ENCODE measurements at places on chromosomes 7 and 10.

- peak; percentile 64 for DNase-seq
Measured at GRCh38 chr7:107874605-107875446, 16.2 kb upstream of the DLD start.

GRCh38 chr10:130956251-130956650 is 355.3 kb downstream of the TCERG1L start:
- no peak for DNase-seq

GRCh38 chr10:79094412-79095175 is 25.8 kb downstream of the ZMIZ1 start:
- no peak for DNase-seq

GRCh38 chr10:89553064-89553734 is 17.8 kb upstream of the SLC16A12 start:
- no peak for DNase-seq

DNA sequence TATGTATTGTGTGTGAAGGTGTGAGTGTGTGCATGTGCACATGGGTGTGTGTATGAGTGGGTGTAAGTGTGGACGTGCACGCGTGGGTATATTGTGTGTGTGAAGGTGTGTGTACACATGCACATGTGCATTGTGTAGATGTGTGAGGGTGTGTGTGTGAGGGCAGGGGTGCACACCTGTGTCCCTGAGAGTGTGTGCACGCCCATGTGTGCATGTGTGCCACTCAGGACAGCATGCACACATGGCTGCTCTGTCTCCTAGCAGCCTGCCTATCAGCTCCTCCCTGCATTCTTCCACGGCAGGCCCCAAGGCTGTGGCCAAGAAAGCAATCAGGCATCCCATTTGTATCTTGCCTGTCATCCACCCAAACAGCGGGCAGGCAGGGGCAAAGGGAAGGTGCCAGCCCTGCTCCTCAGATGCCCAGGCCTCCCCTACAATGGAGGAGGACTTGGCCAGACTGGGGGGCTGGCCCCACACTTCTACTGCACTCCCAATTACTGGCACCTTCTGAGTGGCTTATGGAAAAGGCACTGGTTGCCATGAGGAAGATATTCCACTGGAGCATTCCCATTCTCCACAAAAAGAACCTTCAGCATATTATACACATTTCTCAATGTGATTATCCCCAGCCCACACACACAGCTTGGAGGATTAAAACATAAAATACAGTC is 380.4 kb upstream of the ZMIZ1 start:
- DNase-seq = no peak

DNA sequence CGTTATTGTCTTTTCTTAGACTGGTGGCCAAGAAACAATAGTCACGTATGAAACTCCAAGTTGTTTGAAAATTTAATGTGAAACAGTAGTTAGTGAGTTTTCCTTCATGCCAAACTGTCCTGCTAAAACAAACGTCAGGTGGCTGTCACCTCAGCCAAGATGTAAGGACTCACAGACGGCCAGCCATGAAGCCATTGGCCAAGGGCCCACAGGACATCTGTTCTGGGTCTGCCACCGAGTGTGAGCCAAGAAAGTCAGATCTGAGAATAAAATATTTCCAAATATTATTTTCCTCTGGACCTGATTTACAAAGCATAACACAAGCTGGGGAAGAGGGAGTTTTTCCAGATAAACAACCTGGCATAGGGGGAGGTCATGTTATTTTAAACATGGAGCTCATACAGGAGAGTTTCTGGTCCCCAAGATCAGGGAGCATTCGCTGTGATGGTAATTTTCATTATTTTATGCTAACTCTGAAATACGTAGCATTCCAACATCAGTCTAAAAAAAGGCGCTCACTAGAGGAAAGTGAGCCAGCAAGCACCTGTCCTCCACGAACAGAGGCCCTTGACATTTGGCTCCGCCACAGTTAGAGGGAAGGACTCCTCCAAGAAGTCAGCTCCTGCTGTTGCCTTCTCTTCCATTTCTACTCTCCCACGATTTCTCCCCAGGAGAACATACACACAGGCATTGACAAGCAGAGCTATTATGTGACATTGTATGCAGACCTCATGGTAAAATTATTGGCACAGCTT is 38.9 kb upstream of the LANCL2 start:
- no peak for DNase-seq

DNA sequence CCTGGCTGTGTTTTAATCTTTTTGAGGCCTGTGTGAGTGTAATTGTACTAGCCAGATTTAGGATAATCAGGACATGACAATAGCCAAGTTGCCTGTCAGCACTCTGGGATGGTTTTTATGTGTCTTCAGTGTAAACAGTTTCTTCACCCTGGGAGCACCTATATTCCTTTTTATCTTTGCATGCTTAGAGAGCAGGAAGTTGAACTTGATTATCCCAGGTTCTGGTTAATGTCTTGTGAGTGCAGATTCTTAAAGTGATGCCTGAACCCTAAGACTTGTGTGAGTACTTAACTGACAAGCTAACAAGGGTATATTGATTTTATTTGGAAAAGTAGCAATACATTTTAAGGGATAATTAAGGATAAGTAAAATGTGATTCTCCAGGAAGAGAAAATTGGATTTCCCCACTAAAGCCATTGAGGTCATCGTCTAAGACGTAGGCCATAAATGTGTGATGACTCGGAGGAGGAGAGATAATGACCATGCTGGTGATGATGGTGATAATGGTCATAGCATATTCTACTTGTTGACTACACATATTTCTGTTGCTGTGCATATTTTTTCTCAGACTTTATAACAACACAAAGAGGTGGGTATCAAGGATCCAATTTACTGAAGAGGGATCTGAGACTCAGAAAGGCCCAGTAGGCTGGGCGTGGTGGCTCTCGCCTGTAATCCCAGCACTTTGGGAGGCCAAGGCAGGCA is 234.7 kb downstream of the CAMK1D start:
- no peak for DNase-seq

GRCh38 chr10:70493660-70494234 is 15.2 kb downstream of the PALD1 start:
- DNase-seq = no peak
